ENCODE measurements at places on chromosomes 11 and 22.

- peak; percentile 19 for DNase-seq
Observed at GRCh38 chr11:124801014-124801413, 808 bp upstream of the MSANTD2 start.

DNA sequence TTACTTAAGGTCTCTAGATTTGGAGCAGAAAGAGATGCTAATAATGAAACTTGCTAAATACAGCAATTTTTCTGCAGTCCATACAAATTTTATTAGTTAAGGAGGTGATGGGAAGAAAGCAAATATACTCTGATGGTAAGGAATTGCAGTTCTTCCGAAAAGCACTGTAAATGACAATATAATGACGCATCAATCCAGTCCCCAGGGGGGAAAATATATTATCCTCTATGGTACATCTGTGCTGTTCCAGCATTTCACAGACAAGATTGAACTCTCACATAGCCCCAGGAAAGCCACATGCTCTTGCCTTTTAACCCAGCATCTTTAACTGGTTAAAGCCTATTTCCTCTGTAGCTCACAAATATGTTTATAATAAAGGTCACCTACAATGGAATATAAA, 416.6 kb upstream of the CCDC90B start:
- DNase-seq = no peak

DNA sequence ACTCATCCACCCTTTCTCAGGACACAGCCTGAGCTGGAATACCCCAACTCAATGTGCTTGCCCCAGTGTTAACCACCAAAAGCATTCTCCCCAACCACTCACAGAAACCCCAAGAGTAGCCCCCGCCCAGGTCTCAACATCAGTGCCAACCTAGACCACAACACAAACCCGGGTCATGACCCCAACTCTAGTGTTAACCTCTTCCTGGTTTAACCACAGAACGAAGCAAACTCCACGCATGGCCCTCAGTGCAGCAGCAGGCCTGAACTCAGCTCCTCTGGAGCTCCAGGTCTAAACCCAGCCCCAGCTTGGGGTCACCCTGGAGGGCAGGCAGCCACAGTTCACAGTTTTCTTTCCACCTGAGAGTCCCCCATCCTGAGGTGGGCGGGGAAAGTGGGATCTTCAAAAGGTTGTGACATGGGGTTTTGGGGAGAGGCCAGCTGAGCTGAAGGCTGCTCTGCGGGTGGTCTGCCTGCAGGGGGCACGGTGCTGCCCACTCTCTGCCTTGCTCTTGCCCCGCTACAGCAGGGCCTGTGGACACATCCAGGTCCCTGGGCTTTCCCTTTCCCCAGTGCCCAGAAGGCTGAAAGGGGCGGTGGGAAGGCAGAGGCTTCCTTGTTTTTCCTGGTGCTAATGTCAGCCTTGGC, 37.9 kb downstream of the NECTIN1 start:
- no peak for DNase-seq

- DNase-seq = no peak
Observed at GRCh38 chr11:96990914-96991313, 601.1 kb downstream of the JRKL start.

- DNase-seq = peak; percentile 33
Observed at GRCh38 chr22:32205974-32206773, 1.3 kb upstream of the RFPL2 start.

- DNase-seq = no peak
Observed at GRCh38 chr11:73945396-73945795, 5.4 kb upstream of the DNAJB13 start.
